T-helper 1 cell (primary cell): ENCODE measurements at places on chromosomes 11 and 22.

GRCh38 chr11:77806993-77807392, 13.5 kb downstream of the RSF1 start:
- no peak for DNase-seq

DNA sequence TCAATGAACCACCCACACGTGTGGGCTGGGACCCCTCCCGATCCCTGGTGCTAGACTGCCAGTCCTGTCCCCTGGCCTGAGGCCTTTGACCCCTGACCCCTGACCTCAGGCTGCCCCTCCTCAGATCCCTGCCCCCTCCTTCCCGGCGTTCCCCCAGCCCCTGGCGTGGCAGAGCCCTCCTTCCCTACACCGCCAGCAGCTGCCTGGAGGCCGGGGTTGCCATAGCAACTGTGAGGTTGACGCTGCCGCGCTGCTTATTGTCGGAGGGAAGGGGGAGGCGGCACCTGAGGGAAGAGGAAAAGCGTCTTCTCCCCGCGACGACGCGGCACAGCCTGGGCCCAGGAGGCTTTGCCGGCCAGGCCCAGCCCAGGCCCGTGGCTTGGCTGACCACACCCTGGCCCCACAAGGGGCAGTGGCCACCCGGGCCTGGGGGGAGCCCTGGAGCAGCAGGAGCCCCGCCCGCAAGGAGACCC, 32.6 kb downstream of the SHANK3 start:
- DNase-seq, result no peak

GRCh38 chr11:77214557-77214956, 86.5 kb downstream of the MYO7A start:
- DNase-seq, result no peak

DNA sequence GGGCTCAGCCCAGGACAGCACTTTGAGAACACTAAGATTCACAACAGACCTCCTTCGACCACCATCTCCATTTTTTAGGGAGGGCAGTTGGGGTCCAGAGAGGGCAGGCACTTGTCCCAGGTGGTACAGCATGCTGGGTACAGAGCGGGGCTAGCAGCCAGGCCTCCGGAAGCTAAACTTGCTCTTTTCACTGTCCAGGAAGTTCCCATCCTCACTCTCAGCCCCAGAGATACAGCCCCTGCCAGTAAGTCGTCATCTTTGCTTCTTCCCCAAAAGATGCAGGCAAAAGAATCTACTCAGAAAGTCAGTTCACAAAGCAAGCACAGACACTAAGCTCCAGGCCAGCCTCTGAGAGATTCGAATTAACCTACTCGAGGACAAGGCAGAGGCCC, 6.7 kb upstream of the RAB3IL1 start:
- DNase-seq, result no peak

GRCh38 chr22:29617922-29618629, 14.6 kb downstream of the NF2 start:
- no peak for DNase-seq
